ENCODE measurements at places on chromosomes 16 and 17. TPM values are rescaled to one million over a fixed set of nuclear protein-coding genes. Genes with fewer than 3 reads are reported as not detected.

DNA sequence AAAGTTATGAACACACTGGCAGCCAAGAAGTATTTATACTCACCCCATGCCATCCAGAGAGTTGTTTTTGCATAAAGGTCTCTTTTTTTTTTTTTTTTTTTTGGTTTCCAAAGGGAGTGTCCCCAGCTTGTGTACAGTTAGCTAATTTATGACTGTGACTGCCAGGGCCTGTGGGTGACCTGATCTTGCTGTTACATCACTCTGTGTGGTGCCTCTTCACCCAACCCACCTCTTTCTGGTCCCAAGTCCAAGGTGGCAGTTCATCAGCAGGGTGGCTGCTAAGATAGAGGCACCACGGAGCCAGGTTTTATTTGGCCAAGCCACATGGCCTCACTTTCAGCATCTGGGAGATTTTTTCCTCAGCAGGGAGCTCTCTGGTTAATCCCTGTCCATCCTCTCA, at the start of gene NOS2:
TSS of gene NOS2 (minus strand) at position 8 of the 400 bp plus-strand sequence. CDS start 1,720 bp downstream, outside the sequence.
- DNase-seq = no peak

Gene ZNF267
- 15.3 TPM for total RNA-seq

GRCh38 chr16:83245061-83245460, 562.7 kb upstream of the HSBP1 start:
- no peak for DNase-seq

Gene MGAT5B
- total RNA-seq = 2.8 TPM

DNA sequence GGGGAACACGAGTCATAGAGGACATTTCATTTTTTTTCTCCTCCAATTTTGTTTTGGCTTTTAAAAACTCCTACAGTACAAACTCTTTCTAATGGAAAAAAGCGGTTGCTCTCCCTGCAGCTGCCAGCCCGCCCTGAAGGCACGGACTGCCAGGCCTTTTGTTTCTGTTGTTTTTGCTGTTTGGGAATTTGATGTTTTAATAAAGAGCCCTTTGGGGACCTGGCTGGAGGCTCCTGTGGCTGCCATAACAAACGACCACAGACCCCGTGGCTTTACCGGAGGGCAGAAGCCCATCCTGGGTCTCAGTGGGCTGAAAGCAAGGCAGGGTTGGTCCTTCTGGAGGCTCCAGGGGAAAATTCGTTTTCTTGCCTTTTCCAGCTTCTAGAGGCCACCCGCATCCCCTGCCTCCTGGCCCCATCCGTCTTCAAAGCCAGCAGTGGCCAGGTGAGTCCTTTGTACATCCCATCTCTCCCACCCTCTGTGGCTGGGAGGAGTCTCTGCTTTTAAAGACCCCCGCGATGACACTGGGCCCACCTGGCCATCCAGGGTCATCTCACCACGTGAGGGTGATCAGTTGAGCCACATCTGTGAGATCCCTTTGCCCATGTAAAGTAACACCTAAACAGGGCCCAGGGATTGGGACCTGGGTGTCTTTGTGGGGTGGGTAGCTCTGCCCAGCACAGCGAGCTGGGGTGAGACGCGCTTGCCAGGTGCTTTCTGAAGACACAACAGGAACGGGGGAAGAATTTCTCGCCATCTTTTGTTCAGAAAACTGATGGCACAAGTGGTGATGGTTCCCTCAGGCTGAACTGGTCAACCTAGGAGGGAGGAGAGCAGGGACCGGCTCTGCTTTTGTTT, 113.9 kb downstream of the BANP start:
- DNase-seq = no peak

- DNase-seq = no peak
These were observed 129.5 kb upstream of the SDK2 start for GRCh38 chr17:73773702-73774101.
